ENCODE measurements at places on chromosomes 5 and 9.

- no peak for DNase-seq
These were observed 110.1 kb downstream of the FOXD1 start for GRCh38 chr5:73338256-73339050.

GRCh38 chr5:14464096-14464495 lies 117.5 kb upstream of the OTULINL start:
- DNase-seq = no peak

- no peak for DNase-seq
These were observed 13.6 kb downstream of the PRPF4 start for GRCh38 chr9:113289091-113289490.

DNA sequence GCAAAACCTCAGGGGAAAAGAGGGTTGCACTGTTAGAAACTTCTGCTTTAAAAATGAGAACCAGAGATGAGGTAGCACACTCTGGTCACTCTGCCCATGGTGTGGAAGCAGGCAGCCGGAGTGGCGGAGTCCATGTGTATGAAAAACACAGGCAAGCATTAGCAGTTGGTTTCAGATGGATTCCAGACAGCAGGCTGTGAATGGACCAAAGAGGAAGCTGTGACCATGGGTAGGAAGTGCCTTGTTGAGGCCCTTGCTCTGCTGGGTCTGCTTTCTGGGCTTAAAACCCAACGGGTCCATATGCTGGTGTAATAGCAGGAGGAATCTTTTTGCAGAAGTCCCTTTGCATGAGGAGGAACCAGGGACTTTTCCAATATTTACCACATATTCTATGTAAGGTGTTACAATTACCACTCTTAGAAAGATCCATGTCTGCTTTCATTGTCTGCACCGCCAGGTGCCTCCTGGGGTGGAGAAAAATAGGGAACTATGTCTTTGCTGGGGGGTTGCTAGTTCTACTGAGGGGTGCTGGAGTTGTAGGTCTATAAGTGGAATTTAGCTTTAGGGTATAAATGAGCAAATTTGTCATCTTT lies 77.0 kb downstream of the ANKRD55 start:
- no peak for DNase-seq

DNA sequence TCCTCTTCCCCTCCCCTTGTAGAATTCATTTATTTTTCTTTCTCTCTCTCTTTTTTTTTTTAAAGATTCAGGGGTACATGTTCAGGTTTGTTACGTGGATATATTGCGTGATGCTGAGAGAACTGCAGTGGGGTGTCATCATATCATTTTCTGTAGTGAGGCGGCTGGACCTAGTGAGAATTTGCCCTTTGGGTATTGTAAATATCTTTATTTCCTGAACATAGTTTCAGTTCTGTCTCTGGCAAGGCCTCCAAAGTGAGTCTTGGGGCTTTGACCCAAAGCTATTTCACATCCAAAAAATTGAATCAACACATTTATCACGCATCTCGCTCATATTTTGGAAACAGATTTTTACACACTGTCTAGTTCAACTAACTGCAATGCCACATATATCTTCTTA lies 25.4 kb upstream of the MYOT start:
- no peak for DNase-seq

DNA sequence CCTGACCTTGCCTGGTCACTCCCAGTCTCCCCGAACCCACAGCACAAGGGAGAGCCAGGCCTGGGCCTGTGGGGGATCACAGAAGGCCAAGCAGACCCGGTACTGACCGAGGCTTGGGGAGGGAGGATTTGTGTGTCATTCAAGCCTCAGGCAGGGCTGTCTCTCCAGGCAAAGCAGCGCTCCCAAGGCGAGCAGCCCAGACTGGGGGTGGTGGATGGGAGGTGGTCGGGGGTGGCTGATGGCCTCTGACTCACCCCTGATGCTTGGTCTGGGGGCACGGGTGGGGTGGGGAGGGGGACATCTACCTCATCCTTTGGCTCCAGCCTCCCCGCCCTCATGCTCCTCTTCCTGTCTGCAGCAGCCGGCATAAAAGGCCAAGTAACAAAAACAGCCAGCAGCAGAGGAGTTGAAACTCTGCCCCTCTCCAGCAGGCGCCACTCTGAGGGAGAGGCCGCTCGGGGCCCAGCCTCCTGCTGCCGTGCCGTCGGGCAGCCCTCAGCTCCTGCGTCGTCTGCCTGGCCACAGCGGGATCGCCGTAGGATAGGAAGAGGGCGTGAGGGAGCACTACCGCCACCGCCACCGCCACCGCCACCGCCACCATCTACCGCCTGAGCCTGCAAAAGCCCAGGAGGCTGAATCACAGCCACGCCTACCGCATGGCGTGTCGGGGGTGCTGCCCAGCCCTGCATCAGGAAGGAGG lies 166.0 kb downstream of the OLFM1 start:
- no peak for DNase-seq

- DNase-seq = no peak
These were observed 55.5 kb upstream of the DMRT1 start for GRCh38 chr9:785997-786396.

- DNase-seq = no peak
These were observed 4.2 kb upstream of the NINJ1 start for GRCh38 chr9:93138171-93138764.

DNA sequence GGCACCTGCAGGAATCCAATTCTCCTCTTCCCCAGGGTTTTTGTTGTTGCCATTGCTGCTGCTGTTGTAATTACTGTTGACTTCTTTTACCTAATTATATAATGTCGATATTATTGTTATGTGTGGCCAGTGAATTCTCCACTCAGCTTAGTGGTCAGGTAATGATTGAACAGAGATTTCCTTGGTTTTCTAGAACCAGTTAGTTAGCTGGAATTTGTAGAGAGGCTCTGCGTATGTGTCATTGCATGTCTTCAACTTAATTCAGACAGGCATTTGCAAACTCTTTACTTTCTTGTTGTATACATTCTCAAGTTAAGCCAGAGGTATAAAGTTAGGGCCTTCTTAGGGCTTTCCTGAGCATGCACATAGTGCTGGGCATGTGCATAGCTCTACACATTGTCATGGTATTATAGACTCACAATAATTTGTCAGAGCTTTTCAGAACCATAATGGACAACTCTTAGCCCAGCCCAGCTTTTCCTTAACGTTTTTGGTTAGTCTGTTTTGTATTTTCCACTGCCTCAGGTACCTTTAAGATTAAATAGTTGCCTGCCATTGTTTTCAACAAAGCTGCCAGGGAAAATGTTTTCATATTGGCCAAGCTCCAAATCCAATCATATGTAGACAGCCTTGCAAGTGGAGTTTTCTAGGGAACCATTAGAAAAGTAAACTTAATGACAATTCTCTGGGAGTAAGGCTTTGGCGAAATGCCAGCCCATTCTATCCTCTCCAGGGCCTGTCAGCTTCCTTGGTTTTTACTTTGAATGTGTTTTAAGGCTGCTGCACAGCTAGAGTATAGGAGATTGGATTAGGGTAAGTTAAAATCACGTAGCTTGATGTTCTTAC lies 68.1 kb downstream of the UBE2R2 start:
- DNase-seq = no peak

DNA sequence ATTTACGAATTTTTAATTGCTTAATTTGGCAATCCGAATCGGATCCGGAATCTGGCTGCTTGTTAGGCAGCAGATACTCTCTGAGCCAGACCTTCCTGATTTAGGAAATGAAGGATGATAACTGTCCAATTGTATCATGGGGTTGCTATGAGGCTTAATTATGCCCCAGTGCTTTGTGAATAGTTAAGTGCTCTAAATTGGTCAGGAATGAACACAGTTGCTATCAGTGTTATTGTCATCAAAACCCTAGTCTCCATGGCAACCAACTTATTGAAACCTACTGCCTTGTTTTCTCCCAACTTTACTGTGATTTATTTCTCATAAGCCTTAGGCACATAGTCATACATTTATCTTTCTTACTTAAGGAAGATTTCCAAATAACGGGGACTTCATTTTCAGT lies 47.9 kb downstream of the MAMDC2 start:
- no peak for DNase-seq

- no peak for DNase-seq
These were observed 36.8 kb downstream of the SAXO1 start for GRCh38 chr9:18996211-18996610.

- DNase-seq = no peak
These were observed 2.3 kb upstream of the OTULINL start for GRCh38 chr5:14579246-14579645.

DNA sequence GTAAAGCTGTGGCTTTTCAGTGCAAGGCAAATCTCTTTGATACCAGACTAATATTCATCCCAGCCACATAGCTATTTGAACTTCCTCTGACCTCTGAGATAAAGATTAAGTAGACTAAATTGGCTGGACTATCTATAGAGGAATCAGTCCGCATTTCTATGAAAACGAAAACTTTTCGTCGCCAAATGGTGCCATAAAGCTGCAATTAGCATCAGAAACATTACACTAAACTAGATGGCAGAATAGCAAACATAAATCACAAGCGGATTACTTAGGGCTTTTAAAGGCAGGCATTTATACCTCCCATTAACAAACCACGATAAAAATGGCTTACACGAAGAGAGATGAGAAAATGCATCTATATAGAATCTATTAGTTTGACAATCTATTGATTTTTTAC lies 1009.7 kb upstream of the CDH6 start:
- no peak for DNase-seq

GRCh38 chr9:76646249-76646648 lies 118.0 kb upstream of the PCA3 start:
- DNase-seq = no peak

DNA sequence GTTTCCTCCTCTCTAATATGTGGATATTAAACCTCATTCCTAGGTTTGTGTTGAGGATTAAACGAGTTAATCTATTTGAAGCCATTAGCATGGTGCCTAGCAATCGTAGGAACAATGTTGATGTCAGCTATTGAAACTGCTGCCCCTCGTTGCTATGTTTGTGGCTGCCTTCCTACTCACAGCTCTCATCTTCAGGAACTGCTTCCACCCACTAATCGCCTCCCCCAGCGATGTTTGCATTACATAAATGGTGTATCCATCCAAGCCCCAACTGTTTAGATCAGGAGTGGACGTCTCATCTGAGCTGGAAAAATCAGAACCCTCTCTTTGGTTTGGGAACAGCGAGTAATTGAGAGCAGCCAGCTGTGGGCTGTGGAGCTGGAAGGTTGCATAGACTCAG lies 416.6 kb downstream of the ARHGEF28 start:
- DNase-seq = no peak

- DNase-seq = no peak
These were observed 103.3 kb downstream of the ESM1 start for GRCh38 chr5:54882101-54882500.

DNA sequence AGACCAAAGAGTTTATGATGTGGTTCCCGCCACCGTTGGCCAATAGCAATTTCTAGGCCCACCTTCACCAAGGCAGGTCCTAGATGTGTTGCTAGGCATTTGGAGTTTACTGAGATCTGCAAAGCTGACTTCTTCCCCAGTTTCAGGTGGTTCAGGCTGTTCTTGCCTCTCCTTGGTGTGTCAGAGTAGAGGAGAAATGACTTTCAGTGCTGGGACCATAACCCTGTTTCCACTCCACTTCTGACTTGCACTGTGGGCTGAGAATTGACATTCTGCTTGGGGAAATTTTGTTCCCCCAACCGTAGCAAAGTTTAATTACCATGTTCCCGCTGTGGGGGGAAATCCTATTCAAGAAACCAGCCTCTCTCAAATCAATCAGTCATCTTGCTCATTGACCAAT lies 128.0 kb upstream of the GABRP start:
- no peak for DNase-seq

Measured in stimulated activated CD4-positive, alpha-beta T cell treated with anti-CD3 and anti-CD28 coated beads, Interleukin-12 subunit alpha, Interleukin-12 subunit beta, amount 100 ng/mL, for 48 hours (primary cell).